ENCODE measurements at places on chromosomes 7 and 10.

- no peak for DNase-seq
These were observed 32.6 kb downstream of the PTPN12 start for GRCh38 chr7:77569514-77570232.

DNA sequence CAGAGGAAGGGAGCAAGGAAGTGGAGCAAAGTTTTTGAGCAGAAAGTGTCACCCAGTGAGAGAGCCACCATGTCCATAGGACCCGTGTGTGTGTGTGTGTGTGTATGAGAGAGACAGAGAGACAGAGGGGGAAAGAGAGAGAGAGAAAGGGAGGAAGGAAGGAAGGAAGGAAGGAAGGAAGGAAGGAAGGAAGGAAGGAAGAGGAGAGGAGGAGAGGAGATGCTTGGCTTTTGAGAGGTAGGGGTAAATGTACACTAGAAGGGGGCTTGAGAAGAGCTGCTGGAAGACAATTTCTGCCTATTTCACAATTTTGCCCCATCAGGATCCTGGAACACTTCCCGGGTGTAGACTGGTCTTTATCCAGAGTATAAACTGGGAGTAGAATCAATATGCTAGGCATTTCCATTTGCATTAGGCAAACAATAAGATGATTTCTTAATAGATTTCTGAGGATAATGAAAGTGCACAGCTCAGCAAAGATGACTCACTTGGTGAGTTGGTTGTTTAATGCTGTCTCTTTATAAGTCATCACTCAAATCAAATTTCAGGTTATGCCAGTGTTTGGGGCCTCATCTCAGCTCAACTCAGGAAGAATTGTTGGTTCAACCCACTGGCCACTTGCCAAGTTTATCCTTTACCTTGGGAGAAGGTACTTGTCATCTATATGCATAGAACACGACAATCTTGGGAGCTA, 70.0 kb upstream of the FAM13C start:
- DNase-seq = no peak

DNA sequence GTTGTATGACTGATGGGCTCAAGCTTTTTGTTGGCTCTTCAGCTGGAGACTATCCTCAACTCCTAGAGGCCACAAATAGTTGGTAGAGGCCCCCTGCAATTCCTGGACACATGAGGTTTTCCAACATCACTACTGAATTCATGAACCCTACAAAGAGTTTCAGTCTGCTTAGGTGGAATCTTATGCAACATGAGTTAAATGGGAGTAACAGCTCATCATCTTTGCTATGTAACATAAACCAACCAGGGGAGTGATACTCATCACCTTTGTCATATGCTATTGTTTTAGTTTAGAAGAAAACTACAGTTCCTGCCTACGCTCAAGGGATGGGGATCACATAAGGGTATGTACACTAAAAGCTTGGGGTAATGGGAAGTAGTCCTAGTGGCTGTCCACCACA, 729.4 kb downstream of the SORCS1 start:
- DNase-seq = no peak

- no peak for DNase-seq
These were observed 3.8 kb upstream of the TRIL start for GRCh38 chr7:28961972-28962371.

- no peak for DNase-seq
These were observed 88.8 kb downstream of the LHPP start for GRCh38 chr10:124550293-124551034.

- no peak for DNase-seq
These were observed 80.9 kb downstream of the WDFY4 start for GRCh38 chr10:48765527-48765926.

GRCh38 chr7:91142743-91143142, 121.5 kb upstream of the FZD1 start:
- DNase-seq = no peak

GRCh38 chr10:75233444-75234016, 2.2 kb downstream of the COMTD1 start:
- no peak for DNase-seq
